ENCODE measurements at places on chromosomes 12 and 14.
A peak's percentile ranks its signal among the peaks of the same experiment; 100 is the strongest.

DNA sequence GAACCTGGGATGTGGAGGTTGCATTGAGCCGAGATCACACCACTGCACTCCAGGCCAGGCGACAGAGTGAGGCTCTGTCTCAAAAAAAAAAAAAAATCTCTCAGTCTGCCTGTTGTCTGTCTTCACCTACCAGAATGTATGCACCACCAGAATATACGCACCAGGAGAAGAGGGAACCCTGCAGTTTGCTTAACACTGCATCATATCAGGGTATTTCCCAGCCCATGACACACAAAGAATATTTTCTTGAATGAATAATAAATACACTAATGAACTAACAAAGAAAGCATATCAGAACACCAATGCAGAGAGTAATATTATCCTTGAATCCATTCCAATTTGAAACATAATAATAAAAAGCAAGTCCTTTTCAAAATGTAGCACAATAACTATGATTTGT is 44.2 kb upstream of the FOXN3 start:
- no peak for DNase-seq

GRCh38 chr12:93127582-93128331 is 198.7 kb upstream of the EEA1 start:
- no peak for DNase-seq

- no peak for DNase-seq
These were observed 984.3 kb upstream of the FBXO33 start for GRCh38 chr14:40416565-40416964.

DNA sequence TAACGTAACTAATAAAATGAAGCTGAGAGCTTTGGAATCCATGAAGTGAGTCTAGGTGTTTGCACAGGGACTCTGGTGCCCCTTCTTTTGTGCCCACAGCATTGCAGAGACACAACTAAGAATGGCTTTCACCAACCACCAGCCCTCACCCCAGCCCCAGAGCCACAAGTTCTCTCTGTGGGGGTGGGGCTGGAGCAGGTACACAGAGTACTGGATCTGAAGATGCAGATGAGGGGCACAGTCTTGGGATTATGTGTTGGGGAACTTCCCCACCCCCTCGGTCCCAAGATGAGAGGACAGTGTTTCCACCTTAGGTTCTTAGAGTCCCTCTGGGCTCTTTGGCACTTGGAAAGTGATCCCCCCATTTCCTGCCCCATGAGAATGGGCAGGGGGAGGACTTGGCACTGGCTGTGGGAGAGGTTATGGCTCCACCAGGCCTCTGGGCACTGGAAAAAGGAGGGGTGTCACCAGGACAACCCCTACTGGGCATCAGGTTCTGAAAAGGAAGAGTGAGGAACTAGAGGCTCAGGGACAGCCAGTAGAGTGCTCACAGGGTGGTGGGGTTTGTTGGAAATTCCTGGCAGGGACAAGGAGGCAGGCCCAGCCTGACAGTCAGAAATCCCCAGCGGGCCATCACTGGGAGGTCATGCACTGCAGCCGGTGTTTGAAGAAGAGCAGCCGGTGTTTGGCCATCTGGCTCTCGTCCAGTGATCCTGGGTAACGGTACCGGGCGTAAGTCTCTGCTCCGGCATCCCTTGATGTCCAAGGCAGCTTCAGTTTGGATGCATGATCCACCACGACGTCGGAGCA is 6.7 kb downstream of the B4GALNT1 start:
- peak; percentile 64 for DNase-seq

- no peak for DNase-seq
These were observed 66.5 kb downstream of the ATF7IP start for GRCh38 chr12:14431975-14432374.

- no peak for DNase-seq
These were observed 49.0 kb upstream of the PIWIL1 start for GRCh38 chr12:130288691-130289090.

- DNase-seq: no peak
These were observed 389.5 kb downstream of the FOXG1 start for GRCh38 chr14:29156096-29156495.

DNA sequence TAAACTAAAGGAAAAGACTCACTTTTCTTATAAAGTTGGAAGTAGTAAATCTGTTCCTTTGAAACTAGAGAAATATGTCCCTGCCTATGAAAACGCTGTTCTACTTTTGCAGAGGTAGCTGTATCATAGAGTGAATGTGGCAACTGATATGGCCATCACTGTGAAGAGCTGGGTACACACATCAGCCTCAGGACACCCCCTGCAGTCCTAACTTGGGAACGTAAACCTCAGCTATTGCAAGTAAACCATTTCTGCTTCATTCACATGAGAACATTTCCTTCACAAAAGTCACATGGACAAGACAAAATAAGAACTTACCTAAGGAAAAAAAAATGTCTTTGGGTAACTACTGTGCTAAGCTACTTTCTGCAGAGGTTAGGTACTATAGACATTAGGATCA is 233.3 kb upstream of the PPFIA2 start:
- DNase-seq: peak; percentile 21

GRCh38 chr14:64753374-64753773 is 49.1 kb downstream of the PLEKHG3 start:
- no peak for DNase-seq

- DNase-seq: no peak
These were observed 39.5 kb downstream of the TESPA1 start for GRCh38 chr12:54945082-54945481.

DNA sequence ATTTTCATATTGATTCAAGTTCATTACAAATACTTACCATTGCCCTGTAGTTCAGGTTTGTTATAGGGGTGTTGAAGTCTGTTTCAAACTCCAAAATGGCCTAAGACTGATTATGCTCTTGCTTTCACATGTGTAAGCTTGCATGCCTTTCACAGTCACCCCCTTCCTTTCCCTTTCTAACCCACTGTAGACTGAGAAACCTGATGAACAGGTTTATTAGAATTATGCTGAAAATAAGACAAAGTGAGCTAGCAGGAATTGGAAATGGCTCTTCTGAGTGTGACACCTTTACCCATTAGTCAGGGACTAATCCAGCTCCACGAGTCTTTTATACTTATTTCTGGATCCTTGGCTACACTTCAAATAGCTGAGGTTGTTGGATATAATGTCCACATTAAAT is 38.9 kb downstream of the FBXO33 start:
- no peak for DNase-seq

GRCh38 chr14:31864937-31865855 is 211.9 kb upstream of the ARHGAP5 start:
- DNase-seq: no peak

- no peak for DNase-seq
These were observed 1.4 kb downstream of the TOMM20L start for GRCh38 chr14:58397156-58397555.

GRCh38 chr14:33958605-33959226 is 7.8 kb upstream of the EGLN3 start:
- no peak for DNase-seq

GRCh38 chr14:103058164-103059055 is 1.1 kb upstream of the CDC42BPB start:
- DNase-seq: peak; percentile 42

All from glutamatergic neuron (in vitro differentiated cells).